ENCODE measurements at places on chromosomes 6 and 20.
A peak's percentile ranks its signal among the peaks of the same experiment; 100 is the strongest.

- no peak for DNase-seq
Observed at GRCh38 chr6:166040292-166040691, 127.4 kb downstream of the TBXT start.

DNA sequence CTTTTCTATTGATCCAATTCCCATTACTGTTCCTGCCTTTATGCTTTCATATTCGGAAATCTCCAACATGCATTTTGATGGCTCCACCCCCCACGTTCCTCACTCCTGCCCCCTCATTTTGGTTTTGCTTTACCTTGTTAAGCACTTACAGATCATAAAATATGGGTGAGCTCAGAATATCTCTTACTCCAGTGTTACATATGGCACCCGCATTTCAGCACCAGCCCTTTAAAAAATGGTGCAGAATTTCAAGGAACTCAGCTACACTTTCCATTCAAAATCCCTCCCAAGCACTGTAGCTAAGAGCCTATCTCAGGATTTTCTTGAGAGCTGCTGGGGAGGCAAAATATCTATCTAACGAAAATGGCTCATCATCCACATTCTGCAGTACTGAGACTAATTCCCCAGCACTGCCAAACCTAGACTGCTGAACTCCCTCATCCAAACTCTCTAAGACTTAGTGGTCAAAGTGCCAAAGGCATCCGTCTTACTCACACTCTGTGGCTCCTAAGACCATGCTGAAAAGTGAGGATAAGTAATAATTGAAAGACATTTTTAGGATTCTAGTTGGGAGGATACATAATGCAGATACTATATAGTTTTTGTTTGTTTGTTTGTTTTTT is 7.8 kb downstream of the SGK1 start:
- DNase-seq = no peak

DNA sequence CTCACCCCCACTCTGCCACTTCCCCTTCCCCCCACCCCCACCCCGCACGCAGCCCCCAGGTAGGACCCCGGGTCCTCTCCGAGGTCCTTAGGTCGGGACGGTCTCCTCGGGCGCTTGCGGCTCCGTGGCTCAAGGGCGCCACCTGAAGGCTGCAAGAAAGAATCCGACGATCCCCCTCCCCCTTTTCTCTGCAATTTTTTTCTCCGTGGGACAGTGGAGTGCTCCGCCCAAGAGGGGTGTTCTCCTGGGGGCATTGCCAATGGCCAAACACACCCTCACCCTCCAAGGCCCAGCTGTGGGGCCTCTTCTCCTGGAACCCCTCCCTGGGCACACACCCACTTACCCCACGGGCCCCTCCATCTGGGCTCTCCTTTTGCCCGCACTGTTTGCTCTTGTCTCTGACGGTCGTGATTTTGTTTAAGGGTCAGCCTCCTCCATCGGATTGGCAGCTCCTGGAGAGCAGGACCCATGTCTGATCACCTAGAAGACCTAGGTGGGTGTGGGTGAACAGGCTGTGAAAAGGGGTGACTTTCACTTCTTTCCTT is 1.1 kb upstream of the TMEM74B start:
- DNase-seq = peak; percentile 80

DNA sequence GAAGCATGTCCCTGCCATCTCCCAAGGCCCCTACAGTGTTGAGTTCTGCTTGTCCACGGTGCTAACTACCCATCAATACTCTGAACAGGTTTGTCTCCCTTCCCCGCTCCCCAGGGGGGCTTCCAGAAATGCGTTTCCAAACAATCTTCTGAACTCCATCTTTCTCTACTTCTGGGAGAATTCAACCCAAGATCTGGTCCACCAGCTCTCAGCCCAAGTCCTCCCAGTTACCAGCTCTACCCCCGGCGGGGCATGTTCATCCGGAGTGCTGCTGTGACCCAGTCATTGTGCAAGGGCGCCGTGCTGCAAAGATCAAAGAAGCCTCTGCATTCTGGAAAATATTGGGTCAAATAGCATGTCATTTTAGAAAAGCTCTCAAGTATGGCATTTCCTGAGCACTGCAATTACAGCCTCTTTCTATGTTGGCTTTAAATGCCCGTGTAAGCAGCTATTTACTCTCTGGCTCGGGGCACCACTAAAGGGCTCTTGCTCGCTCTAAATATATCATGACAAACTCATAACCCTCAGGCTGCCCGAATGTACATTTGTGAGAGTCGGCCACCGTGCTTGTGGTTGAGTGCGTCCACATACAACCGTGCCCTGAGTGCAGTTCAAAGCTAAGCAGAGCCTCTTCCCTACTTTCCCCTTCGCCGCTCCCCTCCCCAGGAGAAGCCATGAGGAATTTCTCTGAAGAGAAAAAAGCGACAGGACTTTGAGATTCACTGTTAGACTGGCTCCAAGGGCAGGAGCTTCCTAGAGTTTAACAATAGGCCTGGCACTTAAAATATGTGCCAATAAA is 71.6 kb downstream of the BANF2 start:
- DNase-seq = no peak

- DNase-seq = peak; percentile 38
Observed at GRCh38 chr6:40328386-40328985, 258.7 kb downstream of the LRFN2 start.
